ENCODE measurements at places on chromosomes 16 and 17.

DNA sequence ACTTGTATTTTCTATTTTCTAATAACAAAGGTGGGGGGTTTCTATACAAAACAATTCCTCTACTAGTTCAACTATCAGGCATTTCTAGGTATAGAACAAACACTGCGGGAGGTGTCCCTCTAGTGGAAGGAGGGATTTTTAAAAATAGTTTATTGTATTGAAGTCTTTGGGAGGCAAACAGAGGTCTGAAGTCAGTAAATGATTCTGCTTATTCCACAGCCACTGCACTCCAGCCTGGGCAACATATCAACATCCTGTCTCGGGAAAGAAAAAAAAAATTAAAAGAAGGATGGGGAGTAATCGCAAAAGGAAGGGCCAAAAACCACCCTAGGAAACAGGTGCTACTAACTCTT lies 648 bp upstream of the ERCC4 start:
- DNase-seq, result peak; percentile 59

- no peak for DNase-seq
These were observed 90.0 kb upstream of the HSBP1 start for GRCh38 chr16:83717814-83718213.

GRCh38 chr17:29723278-29724047 lies 100.8 kb upstream of the CORO6 start:
- peak; percentile 56 for DNase-seq

GRCh38 chr17:81551458-81552243 lies 502 bp downstream of the FAAP100 start:
- DNase-seq, result no peak

- DNase-seq, result no peak
These were observed 5.8 kb upstream of the FASN start for GRCh38 chr17:82103553-82104451.

- no peak for DNase-seq
These were observed 40.8 kb downstream of the YPEL2 start for GRCh38 chr17:59372138-59372751.

DNA sequence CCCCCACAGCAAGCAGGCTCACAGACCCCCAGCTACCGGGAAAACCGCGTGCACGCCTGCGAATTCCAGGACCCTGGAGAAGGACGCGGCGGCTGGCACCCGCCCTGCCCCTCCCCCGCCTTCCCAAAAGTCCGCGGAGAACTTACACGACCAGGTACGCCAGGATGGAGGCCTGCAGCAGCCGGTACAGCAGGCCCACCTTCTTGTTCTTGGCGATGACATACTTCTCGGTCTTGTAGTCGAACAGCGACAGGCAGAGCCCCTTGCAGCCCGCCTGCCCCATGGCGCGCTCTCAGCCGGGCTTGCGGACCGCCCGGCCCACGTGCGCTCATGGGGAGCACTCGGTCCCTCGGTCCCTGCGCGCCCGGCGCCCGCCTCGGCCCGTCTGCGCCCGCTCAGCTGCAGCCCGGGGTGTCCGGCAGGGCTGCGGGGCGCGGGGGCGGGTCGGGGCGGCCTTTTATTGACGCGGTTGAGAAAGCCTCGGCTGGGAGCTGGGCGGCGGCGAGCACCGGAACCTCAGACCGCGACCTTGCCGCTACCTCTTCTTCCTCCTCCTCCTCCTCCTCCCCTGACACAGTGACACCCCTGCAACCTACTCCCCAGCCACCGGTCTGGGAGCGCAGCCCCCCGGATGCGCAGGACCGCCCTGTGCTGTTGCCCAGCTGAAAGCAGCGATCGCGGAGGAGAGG lies at the start of gene P2RX5:
Gene P2RX5, minus strand, starts transcription at position 433 of the 689 bp plus-strand sequence. Its CDS starts 150 bp downstream, at position 283.
- peak; percentile 50 for DNase-seq

DNA sequence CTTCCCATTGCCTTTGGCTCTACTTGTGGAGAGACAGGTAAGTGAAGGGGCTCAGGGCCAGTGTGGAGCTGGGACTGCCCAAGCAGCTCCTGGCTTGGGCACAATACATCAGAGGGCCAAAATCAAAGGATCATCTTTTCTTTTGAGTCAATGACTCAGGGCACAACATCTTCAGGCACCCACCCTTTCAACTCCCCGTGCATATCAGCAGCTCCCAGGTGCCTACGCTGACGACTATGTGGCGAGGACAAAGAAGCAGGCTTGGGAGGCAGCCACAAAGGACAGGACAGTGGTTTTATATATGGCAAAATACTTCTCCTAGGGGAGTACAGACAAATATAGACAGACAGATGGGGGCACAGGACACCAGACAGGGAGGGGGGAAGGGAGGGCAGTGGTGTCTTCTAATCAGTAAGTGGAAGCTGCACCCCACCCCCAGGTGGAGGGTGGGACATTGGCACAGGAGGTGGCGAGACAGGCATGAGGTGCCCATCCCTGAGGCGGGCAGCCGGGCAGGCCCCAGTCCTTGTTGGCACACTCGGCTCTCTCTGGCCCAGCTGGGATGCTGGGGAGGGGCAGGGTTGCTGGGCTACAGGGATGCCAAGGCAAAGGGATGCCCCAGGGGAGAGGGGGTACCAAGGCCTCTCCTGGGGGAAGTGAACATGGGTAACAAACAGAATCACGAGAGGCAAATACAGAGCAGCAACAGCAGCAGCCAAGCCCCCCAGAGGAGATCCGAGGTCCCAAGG lies 7.7 kb upstream of the ARL5C start:
- no peak for DNase-seq

DNA sequence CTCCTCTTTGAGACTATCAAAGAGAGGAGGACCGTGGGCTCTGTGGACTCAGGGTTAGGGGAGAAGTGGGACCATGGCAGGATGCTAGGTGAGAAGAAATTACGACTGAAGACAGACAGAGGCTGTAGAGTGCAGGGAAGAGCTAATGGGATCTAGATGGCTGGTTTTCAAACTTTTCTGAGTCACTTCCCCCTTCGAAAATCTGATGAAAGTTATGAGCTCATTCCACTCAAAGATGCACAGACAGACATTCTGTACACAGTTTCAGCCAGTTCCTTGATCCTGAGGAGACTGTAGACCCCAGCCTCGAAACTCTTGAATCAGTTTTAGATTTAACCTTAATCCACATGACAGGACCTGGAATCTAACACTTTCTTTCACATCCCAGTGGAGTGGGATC lies 40.7 kb downstream of the RGS9 start:
- DNase-seq, result no peak

DNA sequence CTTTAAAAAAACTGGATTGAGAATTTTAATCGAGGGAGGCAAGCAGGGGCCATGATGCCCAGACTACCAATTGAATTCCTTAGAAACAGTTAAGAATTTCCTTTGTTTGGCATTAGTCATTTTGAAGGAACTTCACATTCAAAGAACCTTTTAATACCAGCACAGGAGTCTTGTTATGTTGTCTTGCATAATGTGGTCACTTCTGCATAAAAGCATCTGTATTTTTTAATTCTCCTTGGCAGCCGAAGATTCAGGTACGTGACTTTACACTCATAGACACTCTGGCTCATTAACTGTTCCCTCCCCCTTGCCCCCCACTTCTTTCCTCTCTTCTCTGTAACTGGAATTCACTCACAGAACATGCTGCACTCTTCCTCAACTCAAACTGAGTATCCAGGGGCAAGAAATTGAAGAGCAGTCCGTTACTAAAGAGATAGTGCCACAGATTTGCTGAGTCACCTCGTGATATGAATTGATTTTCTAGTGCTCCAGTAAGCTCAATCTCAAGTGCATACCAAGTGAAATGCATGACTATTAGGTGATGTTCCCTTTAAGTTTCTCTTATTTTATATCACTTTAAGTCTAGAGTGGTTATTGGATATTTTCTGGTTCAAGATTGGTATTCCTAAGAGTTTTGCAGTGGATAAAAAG lies 572.2 kb upstream of the SOX9 start:
- DNase-seq, result no peak

- DNase-seq, result peak; percentile 42
These were observed 20.7 kb upstream of the ADCY7 start for GRCh38 chr16:50245417-50246298.

GRCh38 chr16:19601083-19601976 lies 45.8 kb downstream of the VPS35L start:
- DNase-seq, result peak; percentile 50

GRCh38 chr17:9021158-9021991 lies at the start of gene NTN1:
TSS of gene NTN1 (plus strand) at chr17:9021510. CDS start at chr17:9022374, 864 bp downstream.
- peak; percentile 56 for DNase-seq

- DNase-seq, result no peak
These were observed 45.7 kb upstream of the CSNK2A2 start for GRCh38 chr16:58243528-58244004.

GRCh38 chr17:3838206-3838605 lies 7.8 kb downstream of the NCBP3 start:
- no peak for DNase-seq

DNA sequence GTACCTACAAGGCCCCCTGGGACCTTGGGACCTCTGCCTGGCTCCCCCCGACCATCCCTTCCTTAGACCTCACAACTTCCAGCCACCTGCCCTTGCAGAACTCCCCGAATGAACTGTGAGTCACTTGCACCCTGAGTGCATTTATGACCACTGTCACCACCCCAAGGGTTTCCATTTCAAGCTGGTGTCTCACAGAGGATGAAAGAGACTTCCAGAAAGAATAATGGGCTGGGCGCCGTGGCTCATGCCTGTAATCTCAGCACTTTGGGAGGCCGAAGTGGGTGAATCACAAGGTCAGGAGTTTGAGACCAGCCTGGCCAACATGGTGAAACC lies 124.5 kb upstream of the CIBAR2 start:
- no peak for DNase-seq

- no peak for DNase-seq
These were observed 4.7 kb upstream of the TPPP3 start for GRCh38 chr16:67397812-67398545.

DNA sequence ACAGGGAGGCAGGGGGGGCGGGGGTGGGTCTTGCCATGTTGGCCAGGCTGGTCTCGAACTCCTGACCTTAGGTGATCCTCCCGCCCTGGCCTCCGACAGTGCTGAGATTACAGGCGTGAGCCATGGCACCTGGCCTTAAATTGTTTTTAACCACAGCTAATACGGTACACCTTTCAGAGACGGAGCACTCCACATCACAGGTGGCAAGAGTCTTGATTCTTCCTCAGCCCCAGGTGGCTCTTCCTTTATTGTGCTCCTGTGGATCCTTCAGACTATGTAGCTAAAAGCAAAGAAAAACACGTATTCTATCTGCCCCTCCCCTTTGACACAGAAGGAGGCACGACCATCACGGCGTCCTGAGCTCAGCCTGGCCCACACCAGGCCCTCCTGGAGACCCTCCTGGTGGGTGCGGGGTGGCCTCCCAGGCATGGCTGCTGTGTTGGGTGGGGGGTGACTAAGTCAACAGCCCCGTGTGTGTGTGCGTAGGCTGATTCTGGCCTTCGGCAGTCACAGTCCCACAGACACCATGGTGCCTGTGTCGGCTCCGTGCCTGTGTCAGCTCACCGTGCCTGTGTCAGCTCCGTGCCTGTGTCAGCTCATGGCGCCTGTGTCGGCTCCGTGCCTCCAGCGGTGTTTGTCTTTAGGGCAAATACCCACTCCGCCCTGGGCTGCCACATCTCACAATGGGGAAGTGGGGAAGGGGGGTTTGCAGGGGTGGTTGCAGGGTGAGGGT lies 10.8 kb upstream of the SECTM1 start:
- DNase-seq, result no peak
